ENCODE measurements at places on chromosomes 5 and 9.

GRCh38 chr5:88502179-88503040 lies 233.8 kb upstream of the TMEM161B start:
- DNase-seq = no peak

DNA sequence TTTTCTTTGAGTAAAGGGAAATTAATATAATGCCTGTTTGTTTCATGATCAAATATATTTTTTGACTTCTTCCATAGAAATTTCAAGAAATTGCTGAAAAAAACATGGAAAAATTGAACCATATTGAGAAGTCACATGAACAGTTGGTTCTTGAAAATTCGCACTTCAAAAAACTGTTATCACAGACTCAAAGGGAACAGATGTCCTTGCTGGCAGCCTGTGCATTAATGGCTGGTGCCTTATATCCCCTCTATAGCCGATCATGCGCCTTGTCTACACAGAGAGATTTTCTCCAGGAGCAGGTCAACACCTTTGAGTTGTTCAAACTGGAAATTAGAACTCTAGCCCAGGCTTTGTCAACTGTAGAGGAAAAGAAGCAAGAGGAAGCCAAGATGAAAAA lies 191.4 kb downstream of the CCDC171 start:
- DNase-seq = no peak

DNA sequence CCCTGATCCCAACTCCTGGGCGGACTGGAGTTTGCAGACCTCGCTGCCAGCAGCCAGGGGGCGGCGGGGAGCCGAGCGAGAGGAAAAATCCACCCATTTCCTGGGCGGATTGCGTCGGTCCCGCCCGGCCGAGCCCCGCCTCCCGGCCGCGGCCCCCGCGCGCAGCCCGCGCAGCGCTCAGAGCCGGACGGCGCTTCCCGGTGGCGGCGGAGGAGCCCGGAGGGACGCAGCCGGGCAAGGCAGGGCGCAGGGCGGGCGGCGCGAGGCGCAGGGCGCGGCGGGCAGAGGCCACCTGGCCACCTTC lies at the start of gene OLFM1:
TSS of gene OLFM1 (plus strand) at position 180 of the 304 bp plus-strand sequence. CDS start 322 bp downstream, outside the sequence.
- DNase-seq = no peak

- DNase-seq = no peak
These were observed 83.2 kb upstream of the PAPPA start for GRCh38 chr9:116070256-116070914.

- no peak for DNase-seq
These were observed 71.5 kb downstream of the IL6ST start for GRCh38 chr5:55923177-55923771.

GRCh38 chr5:150349681-150350275 lies 7.7 kb upstream of the TCOF1 start:
- DNase-seq = no peak

DNA sequence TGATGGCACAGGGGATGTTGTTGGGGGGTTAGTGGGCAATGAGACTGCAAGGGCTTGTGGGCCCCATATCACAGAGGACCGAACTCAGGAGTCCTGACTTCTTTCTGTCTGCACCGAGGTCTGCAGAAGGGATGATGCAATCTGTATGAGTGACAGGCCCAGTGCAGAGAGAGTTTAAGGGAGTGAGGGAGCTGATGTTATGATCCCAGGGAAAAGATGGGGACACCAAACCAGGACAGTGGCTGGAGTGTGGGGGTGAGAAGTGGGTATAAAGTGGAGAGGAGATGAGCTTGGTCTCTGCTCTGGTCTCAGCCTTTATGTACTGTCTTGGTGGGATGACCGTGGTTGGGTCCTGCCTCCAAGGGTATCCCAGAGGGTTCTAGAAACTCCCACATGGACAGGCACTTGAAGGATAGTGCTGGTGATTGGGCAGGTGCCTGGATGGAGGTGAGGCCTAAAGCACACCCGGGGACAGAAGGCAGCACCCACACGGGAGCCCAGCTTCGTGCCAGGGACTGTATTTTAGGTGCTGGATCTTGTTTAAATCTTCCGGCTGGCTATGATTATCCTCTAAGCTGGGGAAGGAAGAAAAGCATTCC lies 21.9 kb downstream of the GSN start:
- no peak for DNase-seq

DNA sequence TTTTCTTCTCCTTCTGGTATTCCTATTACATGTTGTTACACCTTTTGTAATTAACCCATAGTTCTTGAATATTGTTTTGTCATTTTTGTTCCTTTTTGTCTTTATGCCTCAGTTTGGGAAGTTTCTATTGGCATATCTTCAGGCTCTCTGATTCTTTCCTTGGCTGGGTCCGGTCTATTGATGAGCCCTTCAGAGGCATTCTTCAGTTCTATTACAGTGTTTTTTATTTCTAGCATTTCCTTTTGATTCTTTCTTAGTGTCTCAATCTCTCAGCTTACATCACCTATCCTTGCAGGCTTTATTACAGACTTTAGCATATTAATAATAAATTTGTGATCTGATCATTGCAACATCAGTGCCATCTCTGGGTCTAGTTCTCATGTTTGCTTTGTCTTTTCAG lies 33.8 kb downstream of the PHF2 start:
- DNase-seq = no peak

DNA sequence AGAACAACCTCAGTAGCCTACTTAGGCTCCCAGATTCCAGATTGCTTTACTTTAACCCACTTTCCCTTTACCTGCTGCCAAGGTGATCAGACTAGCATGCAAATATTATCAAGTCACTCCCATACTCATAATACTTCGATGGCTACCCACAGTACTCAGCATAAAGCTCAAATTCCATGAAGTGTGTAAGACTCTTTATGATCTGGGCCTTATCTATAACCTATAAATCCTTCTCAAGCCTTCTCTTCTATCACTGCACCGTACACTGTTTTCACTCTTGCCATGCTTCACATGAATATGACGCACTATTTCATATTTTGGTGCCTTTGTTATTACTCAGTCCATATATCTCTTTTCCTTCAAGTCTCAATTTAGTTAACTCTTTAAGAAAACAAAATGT lies 135.2 kb upstream of the TARS1 start:
- DNase-seq = no peak

DNA sequence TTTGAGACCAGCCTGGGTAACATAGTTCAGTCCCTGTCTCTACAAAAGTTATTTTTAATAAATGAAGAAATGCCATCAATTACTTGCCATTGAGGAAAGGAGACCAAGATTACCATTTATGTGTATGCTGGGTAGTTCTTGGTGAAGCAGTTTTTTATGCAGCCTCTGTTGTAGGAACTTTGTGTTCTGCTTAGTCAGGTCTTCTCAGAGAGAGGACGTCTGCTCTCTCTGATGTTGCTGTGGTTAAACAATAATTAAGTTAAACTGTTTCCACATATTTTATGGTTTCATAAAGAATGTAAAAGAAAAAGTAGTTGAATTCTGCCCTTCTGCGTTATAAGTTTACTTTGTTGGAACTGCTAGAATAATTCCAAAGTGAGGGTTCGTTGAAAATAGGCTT lies 210.5 kb downstream of the KDM4C start:
- DNase-seq = no peak

- DNase-seq = no peak
These were observed 215.9 kb downstream of the MCTP1 start for GRCh38 chr5:95069021-95069420.

- no peak for DNase-seq
These were observed 101.6 kb upstream of the SSBP2 start for GRCh38 chr5:81852291-81853029.

GRCh38 chr9:33458444-33458843 lies 11.1 kb upstream of the AQP3 start:
- peak; percentile 79 for DNase-seq

DNA sequence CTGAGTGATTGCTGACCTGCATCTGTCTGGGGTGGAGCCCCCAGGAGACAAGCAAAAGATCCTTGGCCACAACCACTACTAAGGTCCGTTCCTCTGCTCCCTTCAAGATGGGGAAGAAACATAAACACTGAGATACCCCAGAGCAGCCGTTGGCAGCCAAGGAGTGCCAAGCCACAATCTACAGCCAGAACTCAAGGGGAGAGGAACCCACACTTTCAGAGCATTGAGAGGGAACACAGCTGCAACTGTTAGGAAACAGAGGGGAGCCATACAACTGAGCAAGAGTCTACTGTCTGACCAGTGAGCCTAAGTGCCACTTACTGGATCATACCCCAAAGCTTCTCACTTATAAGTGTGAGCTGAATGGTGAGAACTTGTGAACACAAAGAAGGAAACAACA lies 44.6 kb upstream of the ADRB2 start:
- DNase-seq = no peak

DNA sequence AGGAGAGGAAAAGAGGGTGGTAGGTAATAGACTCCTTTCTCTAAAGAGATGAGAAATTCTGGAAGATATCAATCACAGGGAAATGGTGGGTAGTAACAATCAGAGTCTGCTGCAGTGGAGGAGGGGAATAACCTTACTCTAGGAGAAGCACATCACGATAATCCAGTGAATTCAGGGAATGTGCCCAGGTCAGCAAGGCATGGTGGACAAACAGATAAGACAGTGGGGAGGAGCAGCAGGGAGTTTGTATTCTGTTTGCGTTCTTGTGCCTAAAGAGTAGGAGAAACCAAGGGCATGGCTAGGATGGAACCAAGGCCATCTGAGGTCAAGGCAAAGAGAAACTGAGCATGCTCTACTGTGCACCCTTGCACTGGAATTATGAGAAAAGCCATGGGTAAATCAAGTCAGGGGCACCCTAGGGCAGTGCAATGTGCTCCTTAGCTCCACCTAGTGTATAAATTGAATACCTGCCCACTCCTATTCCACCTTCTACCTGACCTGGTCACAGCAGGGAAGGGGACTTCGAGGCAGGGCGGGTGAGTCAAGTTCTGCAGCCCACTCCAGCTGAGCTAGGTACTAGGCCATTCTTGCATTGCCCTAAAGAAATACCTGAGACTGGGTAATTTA lies 31.6 kb downstream of the RETREG1 start:
- DNase-seq = no peak

- DNase-seq = peak; percentile 35
These were observed 25.2 kb downstream of the SLC28A3 start for GRCh38 chr9:84315278-84315877.

GRCh38 chr5:136114414-136115125 lies 18.1 kb upstream of the SMAD5 start:
- no peak for DNase-seq

DNA sequence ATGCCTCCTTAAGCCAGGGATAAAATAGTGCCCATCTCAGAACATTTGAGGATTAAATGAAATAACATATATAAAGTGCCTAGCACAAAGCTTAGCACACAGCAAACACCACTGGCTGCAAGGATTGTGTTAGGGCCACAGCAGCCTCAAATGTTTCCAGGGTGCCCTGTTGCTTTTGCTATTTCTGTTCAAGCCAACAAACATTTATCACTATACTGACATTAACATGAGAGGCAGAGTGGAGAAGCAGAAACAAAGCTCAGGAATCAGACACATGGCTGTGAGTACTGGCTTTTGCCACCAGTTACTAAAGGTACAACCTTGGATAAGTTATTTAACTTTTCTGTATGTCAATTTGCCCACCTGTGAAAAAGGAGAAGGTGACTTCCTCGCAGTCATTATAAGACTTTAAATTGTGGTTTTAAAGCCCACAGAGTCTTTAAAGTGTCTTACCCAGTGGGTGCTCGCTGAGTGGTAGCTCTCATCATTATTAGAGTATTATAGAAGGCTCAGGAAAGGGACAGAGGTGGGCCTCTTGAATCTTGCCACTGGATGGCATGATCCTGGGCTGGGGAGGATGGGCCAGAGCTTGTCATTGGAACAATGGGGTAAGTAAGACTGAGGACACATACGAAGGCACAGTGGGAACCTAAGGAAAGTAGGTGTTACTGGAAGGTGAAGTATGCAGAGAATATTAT lies 98.2 kb downstream of the MARCHF3 start:
- DNase-seq = no peak

DNA sequence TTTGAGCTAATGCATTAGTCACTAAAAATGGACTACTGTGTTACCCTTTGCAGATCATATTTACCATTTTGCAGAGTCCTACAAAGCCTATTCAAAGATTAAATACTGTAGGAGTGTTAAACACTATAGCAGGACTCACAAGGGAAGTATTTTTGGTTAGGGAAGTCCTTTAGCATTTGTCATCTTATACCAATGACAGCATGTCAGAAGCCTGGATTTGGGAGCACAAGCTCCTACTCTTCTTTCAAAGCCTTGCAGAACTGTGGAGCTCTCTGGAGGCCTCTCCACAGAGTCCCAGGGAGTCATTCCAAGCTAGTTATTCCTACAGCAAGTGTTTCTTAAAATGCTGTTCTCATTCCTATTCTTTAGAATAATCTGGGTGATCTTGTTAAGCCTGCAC lies 288.8 kb downstream of the PIK3R1 start:
- DNase-seq = no peak

- DNase-seq = no peak
These were observed 801.2 kb downstream of the MAT2B start for GRCh38 chr5:164306662-164307061.

DNA sequence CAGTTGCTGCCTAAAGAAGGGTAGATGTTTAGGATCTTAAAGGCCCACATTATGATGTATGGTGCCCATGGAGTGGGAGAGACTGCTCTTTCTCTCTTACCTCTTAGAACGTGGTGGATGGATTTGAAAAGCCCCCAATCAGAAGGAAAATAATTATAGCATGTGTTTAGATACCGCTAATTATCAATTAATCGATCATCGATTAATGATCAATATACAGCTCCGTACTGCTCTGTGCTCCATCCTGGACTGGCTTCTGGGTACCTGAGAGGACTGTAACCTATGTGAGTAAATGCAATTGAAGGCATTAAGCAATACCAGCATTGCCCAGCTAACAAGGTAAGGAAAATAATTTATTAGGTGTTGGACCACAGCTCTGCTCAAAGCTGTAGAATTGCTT lies 149.1 kb downstream of the MAST4 start:
- no peak for DNase-seq

DNA sequence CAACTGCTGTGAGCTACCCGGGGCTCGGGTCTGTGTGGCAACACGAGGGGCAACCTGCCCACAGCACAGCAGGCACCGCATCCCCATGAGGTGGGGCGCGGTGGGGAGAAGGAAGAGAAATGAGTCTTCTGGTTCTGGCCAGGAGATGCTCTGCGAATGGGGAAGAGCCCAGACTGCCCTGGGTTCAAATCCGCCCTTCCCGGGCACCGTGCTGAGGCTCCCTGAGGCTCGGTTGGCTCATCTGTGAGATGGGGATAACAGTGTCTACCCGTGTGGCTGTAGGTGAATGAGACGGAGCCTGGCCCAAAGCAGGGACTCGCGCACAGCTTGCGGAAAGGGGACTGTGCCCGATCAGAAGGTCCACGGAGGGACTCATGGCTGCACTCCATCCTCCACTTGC lies 123.9 kb downstream of the VAV2 start:
- DNase-seq = no peak

GRCh38 chr5:79716839-79717238 lies 27.2 kb downstream of the CMYA5 start:
- DNase-seq = no peak

GRCh38 chr5:125326150-125326510 lies 579.7 kb upstream of the ZNF608 start:
- no peak for DNase-seq
